Activated gamma-delta T cell treated with Interleukin-2 at 50 U/mL for 16 hours (primary cell): ENCODE measurements at places on chromosomes 5 and 9.

DNA sequence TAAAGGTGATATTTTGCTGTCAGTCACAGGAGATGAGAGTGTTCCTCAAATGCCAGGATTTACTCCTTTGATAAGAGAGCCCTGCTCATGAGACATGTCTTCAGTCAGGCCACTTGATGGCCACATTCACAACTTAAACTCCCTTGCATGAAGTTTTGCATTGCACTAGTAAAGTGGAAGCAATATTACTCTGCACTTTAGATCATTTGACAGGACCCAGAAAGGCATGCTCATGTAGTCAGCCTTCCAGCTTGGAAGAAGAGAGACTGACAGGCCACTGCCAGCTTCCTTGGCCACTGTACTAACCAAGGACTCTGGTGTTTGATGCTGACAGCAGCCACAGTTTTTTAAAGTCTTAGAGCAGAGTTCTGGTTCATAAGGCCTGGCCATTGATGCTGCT lies 42.6 kb downstream of the NPR3 start:
- DNase-seq: no peak

DNA sequence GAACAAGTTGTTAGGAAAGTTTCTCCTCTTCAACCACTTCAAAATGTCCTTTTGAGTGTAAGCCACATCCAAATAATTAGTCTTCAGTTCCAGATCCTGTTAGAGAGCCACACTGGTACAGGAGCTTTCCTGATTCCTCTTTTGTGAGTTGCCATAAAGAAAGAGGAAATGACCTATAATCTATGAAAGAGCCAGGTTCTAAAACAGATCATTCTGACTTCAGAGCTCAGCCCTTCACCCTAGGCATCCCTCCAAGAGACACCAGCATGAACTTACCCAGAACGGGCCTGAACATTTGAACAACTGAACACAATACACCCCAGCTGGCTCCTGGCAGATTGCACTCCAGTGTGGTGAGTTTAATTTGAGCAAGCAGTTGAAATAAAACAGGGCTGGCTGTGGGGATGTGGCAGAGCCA lies 25.7 kb downstream of the SLC1A1 start:
- no peak for DNase-seq

DNA sequence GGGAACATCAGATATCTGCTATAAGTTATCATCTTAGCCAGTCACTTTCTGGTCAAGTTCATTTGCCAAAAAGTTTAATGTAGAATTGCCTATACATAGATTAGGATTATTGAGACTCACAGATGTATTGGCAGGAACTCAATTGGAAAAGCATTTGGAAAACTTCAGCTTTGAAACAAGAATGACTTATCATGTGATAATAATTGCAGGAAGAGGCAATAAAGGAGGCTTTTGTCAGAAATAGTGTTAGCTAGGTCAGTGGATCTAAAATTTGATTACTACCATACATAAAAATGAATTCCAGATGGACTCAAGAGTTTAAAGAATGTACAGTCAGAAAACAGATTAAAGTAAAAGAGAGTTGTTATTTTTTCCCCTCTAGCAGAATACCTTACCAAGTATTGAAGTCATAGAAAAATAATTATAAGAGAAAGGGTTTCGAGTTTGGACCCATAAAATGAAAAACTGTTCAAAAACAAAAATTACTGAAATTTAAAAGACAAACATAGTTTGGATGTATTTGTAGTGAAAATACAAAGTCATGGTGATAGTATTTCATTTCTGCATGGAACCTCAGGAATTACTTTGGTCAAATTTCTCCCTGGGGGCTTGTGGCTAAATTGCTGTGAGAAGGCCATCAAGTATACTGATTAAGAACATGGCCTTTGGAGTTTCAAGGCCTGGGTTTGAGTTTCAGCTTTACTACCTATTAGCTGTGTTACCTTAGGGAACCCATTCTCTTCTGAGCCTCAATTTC lies 159.9 kb downstream of the TMEM38B start:
- DNase-seq: no peak

- no peak for DNase-seq
Measured at GRCh38 chr5:151739939-151740335, 18.5 kb downstream of the ATOX1 start.

- DNase-seq: no peak
Measured at GRCh38 chr5:168354397-168354796, 63.0 kb downstream of the WWC1 start.

GRCh38 chr9:115923903-115924668 lies 229.5 kb upstream of the PAPPA start:
- DNase-seq: no peak

DNA sequence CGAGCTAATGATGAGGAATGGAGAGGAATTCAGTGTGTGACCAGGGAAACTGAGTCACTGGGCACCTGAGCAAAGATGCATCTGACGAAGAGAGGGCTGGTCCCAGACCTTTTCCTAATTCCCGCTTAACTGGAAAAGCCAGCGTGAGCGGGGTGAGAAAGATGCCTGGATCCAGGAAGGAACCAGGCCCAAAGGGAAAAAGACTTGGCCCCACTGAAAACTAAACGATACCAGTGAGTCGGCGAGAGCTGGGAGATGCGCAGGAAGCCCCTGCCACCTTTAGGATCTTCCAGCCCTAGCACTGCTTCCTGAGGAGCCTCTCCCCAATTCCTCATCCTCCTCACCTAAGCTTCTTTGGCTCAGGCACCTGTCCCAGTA lies 499 bp upstream of the FCHSD1 start:
- no peak for DNase-seq

DNA sequence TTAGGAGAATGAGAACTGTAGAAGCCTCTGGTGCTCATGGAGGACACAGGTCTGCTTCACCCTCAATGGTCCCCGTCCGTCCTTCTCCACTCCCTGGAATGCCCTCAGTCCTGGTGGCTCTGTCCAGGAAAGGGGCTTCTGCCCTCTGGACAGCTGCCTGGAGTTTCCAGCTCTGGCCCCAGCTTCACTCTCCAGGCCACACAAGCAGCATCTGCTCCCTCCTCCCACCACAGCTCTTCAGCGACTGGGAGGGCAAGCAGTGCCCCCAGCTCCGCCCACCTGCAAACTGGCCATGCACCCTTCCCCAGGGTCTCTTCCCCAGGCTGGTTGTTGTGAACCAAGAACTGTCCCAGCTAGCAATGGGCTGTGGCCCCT lies 4.7 kb downstream of the SARDH start:
- no peak for DNase-seq

GRCh38 chr9:108272349-108272899 lies 583.4 kb downstream of the ACTL7B start:
- no peak for DNase-seq

- DNase-seq: no peak
Measured at GRCh38 chr9:133727876-133728441, 10.2 kb downstream of the SARDH start.

- no peak for DNase-seq
Measured at GRCh38 chr5:81768935-81769452, 18.1 kb upstream of the SSBP2 start.
